CD4-positive, CD25-positive, alpha-beta regulatory T cell (primary cell): ENCODE measurements at places on chromosomes 4 and X. TPM values are rescaled to one million over a fixed set of nuclear protein-coding genes. Genes with fewer than 3 reads are reported as not detected.

CCSER1 gene
- total RNA-seq, result 0.20 TPM

ODAPH gene
- total RNA-seq, result not detected

AMMECR1 gene
- total RNA-seq, result 23.1 TPM

NRK gene
- total RNA-seq, result not detected

CENPVL3 gene
- not detected for total RNA-seq

TCEAL2 gene
- not detected for total RNA-seq

HSD17B10 gene
- total RNA-seq, result 54.5 TPM

- no peak for DNase-seq
Observed at GRCh38 chr4:77844363-77844762, 18.3 kb upstream of the MRPL1 start.

DNA sequence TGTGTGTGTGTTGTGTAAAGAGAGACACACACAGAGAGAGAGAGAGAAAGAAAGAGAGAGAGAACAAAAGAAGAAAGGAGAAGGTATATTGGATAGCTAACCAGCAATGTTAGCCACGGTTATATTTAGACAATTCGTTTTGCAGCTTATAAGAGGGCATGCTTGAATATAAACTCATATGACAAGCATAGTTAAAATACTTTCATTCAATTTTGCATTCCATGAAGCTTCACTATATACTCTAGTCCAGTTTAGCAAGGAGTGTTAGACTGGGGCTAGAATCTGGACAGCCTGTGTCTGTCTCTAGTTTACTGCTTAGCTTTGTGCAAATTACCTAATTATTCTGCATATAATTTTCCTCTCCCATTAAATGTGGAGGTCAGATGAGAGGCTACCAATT is 525.9 kb upstream of the ZFP42 start:
- no peak for DNase-seq

- peak; percentile 69 for DNase-seq
Observed at GRCh38 chrX:12984603-12985319, 9.9 kb downstream of the TMSB4X start.

- DNase-seq, result no peak
Observed at GRCh38 chrX:115408771-115409400, 119.4 kb downstream of the LUZP4 start.

- no peak for DNase-seq
Observed at GRCh38 chrX:18394477-18394876, 30.9 kb upstream of the CDKL5 start.

GRCh38 chr4:55409468-55410171 is 13.9 kb downstream of the TMEM165 start:
- no peak for DNase-seq
